ENCODE measurements at places on chromosomes 13 and 19. TPM values are rescaled to one million over a fixed set of nuclear protein-coding genes. Genes with fewer than 3 reads are reported as not detected.

Gene AZU1
- polyA plus RNA-seq: 0.81 TPM

Gene NCCRP1
- 1.6 TPM for polyA plus RNA-seq

Gene NLRP11
- polyA plus RNA-seq: 0.25 TPM

Gene ZNF414
- 22.8 TPM for polyA plus RNA-seq

Gene RASIP1
- 11.9 TPM for polyA plus RNA-seq

DNA sequence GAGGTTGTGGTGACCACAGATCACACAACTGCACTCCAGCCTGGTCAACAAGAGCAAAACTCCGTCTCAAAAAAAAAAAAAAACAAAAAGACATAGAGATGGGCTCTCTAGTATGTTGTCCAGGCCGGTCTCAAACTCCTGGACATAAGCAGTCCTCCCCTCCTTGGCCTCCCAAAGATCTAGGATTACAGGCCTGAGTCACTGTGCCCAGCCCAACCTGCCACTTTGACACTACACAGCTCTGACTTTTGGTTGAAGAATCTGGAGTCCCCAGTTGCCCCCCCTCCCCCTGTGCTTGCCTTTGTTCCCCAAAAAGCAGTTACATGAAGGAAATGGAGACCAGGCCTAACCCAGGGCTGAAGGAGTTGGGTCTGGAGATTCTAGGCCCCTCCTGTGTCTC, 12.9 kb downstream of the CARM1 start:
- DNase-seq: no peak

DNA sequence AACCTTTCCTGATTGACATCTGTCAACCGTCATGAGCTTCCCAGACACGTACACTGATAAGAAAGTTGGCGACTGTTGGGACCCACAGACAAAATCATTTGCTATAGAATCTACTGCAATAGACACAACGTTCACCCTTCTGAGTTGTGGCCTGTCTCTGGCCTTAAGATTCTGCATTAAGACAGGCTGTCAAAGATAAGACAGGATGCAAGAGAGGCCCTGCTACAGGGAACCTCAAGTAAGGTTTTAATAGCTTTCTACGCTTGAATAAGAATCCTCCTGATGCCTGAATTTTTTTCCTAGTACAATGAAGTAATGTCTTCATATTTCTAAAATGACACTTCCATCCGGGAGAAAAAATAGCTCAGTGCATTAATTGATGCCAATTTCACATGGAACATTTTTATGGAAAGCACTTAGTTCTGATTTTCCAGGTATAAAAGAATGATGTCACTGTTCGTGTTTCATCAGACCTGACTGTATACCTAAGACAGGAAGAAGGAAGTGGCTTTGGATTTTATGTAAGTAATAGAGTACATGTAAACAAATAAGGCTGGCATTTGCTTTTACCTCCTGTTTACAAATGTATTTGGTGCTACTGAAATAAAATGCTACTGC, 275.2 kb upstream of the GPC6 start:
- DNase-seq: no peak

DNA sequence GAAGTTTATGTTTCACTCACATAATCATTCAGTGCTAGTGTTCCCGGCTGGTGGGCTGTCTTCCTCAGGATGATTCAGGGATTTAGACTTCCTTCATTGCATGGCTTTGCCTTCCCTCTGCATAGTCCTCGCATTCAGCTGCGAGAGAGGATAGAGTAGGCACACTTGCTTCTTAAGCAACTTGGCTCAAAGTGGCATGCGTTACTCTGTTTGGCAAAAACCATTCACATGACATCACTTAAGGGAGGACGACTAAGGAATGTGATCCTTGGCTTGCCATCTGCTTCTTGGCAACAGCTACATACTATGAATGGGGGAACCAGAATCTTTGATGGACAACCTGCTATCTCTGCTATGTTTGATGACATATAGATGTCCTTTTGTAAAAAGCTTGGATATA, 359.3 kb downstream of the TDRD3 start:
- no peak for DNase-seq

DNA sequence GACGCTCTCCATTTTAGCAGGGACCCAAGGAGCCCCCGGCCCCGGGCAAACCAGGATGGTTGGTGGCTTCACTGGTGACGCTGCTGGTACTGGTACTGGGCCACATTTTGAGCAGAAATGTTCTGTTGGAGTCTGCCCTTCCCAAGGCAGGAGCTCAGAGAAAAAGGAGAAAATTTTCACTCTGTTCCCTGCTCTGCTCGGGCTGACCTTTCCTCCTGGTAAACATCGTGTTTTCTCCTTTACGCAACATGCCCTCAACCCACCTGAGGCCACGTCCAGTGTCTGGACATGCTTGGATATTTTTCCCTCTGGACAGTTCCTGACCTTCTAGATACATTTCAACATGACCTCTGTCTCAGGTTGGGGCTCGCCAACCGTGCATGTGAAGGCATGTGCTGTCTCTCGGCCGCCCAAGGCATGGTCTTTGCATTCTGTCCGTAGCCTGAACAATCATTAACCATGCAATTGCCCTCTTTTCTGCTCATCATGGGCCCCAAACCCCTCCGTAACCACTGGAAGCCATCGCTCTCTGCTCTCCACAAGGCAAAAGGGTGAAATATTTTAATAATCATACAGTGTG, 115.2 kb upstream of the PEG3 start:
- DNase-seq: no peak

GRCh38 chr19:57008432-57008831, 111.4 kb upstream of the USP29 start:
- DNase-seq: no peak

DNA sequence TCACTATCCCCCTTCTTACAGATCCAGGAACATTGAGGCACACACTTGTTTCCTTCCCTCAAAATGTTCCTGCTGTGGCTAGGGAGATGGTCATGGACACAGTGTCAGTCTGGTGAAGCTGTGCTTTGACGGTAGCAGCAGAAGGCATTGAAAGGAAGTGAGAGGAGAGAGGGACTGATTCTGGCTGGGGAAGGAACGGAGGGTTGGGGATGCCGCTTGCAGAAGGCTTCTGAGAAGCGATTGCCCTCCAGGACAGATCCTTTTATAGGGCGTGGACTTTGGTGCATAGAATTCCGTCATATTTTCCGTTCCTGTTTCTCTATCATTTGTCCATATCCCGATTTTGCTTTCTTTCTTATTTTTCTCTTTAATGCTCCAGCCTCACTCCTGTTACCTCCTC, 14.1 kb upstream of the MYH14 start:
- DNase-seq: no peak

Data from left kidney (tissue), 8 donors.